CD4-positive, alpha-beta T cell treated with Interleukin-4 for 4 hours (primary cell): ENCODE measurements at places on chromosomes 2 and 18.

GRCh38 chr18:52000435-52000834 lies 339.6 kb upstream of the DCC start:
- DNase-seq: no peak

- DNase-seq: no peak
Measured at GRCh38 chr2:209694748-209695147, 76.9 kb upstream of the UNC80 start.

GRCh38 chr18:5475267-5475666 lies 68.5 kb downstream of the EPB41L3 start:
- DNase-seq: no peak

DNA sequence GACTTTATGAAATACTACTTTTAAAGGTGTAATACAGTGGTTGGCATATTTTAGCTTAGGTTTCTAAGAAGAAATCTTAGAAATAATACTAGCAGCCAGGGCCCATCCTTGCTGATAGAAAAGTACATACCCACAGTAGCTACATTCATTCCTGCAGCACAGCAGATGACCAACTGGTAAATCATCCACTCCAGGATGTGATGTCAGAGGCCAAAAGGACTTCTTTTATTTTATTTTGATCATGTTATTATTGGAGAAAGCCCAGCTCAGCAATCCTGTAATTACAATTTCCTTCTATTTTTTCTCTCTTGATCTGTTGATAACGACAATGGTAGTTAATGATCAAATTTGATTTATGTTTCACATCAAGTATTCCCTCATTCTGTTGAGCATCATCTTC lies 18.0 kb upstream of the TTN start:
- DNase-seq: no peak

- DNase-seq: no peak
Measured at GRCh38 chr2:129201696-129202095, 777.8 kb upstream of the RAB6C start.

- no peak for DNase-seq
Measured at GRCh38 chr2:12484536-12485115, 232.1 kb upstream of the TRIB2 start.

- no peak for DNase-seq
Measured at GRCh38 chr2:19710230-19710629, 191.6 kb downstream of the TTC32 start.

GRCh38 chr2:36411962-36412444 lies 56.4 kb downstream of the CRIM1 start:
- no peak for DNase-seq

GRCh38 chr18:63972002-63972376 lies 2.1 kb downstream of the SERPINB8 start:
- no peak for DNase-seq

DNA sequence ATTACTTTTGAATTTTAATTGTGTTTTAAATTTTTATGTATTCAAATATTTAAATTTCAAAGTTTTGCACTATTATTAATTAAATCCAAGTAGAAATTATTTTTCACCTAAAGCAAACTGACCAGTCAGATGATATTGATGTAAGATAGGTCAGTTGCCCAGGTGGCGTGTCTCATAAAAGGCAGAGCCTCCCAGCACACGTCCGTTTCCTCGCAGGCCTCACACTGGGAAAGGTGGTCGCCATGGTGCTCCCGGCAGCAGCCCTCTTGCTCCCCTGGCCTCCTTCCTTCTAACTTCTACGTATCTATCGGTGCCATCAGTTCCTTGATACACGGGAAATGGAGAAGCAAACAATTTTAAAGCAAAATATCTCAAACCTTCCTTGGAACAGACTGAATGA lies 516.8 kb downstream of the GALR1 start:
- no peak for DNase-seq

DNA sequence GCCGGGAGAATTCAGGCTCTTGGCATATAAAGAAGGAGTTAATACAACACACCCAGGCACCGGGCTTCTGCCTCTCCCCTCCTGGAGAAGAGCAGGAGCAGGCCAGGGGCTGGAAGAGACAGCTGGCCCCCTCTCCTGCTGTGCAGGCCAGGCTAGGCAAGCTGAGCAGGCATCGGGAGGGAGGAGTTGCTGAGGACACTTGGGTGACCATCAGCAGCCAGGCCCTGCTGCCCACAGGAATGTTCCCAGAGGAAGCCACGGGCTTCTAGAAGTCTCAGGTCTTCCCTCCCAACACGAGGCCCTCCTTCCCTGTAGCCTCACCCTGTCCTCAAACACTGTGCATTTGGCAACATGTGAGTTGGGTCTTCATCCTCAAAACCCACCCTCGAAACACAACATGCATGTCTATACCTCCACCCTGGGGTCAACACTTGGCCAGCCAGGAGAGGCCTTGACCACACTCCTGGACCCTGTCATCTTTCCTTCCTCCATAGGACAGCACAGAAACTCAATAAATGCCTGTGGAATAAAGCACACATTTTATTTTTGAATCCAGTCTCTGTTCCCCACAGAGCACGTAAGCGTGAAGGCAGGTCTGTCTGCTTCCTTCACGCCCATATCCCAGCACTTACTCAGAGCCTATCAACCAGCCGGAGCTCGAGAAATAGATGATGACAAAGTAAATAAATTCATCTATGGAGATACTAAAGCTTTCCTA lies 433.8 kb upstream of the ID2 start:
- DNase-seq: no peak

DNA sequence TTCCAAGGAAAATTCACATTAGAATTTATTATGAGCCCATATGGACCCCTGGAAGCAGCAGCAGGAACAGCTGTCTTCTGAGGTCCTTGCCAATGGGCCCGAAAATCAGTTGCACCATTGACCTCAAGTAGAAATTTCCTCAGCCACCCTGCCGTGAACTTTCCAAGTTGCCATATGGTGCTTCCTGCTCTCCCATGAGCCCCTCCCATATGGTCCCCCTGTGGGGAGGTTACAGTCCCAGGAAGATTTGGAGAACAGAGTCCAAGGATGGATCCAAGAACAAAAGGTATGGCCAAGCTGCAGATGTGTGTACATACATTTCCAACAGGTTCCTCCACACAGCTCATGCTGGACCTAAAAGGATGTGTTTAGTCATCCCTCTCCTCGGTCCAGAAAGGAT lies 34.6 kb downstream of the DIPK1C start:
- no peak for DNase-seq

DNA sequence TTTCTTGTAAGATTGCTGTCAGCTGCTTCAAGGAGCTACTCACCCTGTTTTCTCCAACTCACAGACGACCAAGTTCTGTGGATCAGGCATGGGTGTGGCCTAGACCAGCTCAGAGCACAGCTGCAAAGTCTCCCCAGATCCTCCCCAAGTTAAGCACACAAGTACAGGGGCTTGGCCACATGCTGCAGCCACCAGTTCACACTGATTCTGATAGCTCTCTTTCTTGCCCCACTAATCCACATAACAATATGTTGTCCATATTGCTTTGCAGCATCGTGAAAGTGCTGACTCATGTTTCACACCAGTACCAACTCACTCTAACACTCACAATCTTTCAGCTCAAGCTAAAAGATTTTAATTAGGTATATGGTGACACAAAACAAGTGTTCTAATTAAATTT lies 437.0 kb downstream of the PARD3B start:
- peak; percentile 4 for DNase-seq

DNA sequence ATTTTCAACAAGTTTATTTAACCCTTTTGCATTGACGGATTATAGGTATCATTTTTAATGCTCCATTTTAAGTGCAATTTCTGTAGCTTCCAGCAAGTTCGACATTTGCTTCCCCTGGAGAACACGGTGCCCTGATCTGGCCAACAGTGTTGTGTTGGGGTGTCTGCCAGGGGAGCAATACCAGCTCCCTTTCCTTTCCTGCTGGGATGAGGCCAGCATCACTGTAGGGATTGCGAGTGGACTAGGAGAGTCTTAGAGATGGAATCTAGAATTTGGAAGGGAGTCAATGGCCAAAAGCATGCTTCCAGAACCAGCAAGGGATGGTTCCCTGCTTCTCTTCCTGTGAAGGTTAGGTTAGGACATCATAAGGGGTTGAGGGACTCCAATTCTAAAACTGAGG lies 135.2 kb downstream of the RTN4 start:
- no peak for DNase-seq

DNA sequence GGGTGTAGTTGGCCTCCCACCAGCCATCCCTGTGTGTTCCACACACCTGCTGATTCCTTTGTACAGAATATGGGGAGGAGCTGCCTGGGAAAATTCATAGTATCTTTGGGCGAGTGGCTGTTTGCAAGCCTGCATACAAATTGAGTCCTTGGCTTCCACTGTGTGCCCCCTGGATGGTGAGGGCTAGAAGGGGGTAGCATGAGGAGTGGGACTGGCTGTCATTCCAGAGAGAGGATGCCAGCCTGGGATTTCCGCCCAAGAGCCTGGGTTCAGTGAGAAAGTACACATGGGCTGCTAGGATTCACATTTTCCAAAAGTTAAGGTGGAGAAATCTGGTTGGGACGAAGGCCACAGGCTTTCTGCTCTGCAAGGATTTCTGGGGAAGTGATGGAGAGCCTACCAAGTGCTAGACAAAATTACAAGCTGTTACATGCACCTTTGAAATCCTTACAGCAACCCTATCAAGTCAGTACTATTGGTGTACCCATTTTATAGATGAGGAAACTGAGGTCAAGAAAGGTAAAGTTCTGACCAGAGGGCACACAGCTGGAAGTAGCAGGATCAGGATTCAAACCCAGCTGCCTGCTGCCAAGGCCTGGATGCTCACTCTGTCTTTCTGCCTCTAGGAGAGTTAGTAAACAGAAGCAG lies 606 bp upstream of the TOGARAM2 start:
- no peak for DNase-seq

DNA sequence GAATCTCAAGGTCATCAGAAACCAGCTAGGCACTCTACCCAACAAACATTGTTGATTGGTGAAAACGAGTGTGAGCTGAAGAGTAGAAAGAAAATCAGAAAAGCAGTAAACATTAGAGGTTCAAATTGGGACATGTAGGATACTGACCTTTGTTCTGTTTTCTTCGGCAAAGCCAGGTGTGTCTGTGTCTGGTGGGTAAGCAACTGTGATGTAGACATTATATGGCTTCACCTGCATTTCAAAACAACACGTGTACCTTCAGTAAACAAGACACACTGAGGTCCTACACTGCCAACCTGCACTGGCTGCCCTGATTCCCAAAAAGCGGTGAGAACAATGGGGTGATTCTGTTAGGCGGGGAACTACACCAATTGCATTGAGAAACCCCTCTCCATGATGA lies 22.7 kb downstream of the KDSR start:
- DNase-seq: no peak

- no peak for DNase-seq
Measured at GRCh38 chr2:201164166-201164565, 18.8 kb upstream of the CASP10 start.

DNA sequence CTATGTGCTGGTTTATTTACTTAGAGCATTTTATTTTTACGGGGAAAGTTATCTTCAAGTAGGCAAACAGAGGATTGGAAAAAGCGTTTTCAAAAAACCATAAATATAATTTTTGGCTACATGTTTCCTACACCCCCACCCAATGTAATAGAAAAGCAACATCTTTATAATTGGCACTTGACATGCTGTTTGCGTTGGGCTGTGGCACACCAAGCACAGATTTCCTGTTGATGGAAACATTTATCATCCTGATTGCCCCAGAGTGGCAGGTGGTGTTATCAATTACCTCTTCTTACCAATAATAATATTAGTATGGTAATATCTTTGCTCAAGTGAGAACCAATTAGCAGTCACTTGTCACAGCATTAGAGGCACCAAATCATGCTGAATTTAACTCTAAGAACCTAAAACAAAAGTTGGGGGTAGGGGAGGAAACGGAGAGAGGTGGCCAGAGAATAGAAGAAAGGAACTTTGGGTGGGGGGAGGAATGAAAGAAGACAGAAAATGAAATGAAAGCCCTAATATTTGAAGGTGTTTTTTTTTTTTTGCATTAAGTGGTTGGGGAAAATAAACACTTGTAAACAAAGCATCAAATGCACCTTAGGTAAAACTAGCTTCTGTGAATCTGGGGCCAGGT lies 3.8 kb upstream of the SALL3 start:
- DNase-seq: no peak

DNA sequence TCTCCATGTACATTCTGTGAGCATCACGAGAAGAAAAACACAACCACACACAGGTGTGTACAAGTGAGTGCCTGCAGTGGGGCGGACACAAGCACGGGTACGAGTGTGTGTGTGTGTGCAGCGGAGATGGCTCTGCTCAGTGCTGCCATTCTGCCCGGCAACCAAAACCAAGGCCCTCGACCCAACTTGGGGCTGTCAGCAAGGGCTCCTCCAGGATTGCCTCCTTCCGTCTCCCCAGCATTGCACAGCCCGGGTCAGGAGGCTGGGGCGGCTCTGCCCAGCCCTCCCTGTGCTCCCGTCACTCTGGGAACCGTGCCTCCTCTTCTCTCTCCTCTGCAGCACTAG lies 66.5 kb downstream of the PXDN start:
- DNase-seq: no peak

GRCh38 chr2:233375490-233376314 lies 21.4 kb downstream of the DGKD start:
- no peak for DNase-seq

- no peak for DNase-seq
Measured at GRCh38 chr2:240876035-240876474, 7.4 kb downstream of the AGXT start.

GRCh38 chr2:45137966-45138695 lies 128.9 kb upstream of the SIX2 start:
- no peak for DNase-seq
